Posterior vena cava (tissue), 2 donors: ENCODE measurements at places on chromosomes 12 and 14. TPM values are rescaled to one million over a fixed set of nuclear protein-coding genes. Genes with fewer than 3 reads are reported as not detected.

Gene SRRM4
- total RNA-seq = not detected

Gene PCED1B
- total RNA-seq = 5.7 TPM

Gene C12orf56
- not detected for total RNA-seq

Gene GLI1
- total RNA-seq = 0.90 TPM

Gene GPR65
- 2.4 TPM for total RNA-seq

Gene PTGDR
- 2.9 TPM for total RNA-seq

Gene LALBA
- not detected for total RNA-seq

GRCh38 chr14:24055971-24056799, 4.4 kb downstream of the CARMIL3 start:
- DNase-seq = peak; percentile 77

DNA sequence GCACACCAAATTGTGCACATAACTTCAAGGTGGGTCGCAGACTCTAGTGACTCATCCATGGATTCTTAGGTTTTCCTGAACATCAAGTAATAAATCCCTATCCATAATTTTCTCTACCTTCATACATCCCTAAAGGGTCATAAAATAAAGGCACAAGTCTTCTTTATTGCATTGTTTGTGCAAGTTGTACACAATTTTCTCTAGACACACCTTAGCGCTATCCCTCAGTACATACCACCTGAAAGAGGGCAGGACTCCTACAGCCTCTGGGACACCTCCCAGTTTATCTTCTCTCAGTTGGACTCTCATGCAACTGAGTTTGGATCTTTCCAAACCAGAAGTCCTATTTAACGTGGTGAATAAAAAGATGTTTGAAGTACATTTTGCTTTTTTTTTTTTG, 168.5 kb upstream of the BMP4 start:
- no peak for DNase-seq

GRCh38 chr12:119249383-119250155, 70.8 kb downstream of the HSPB8 start:
- DNase-seq = no peak

GRCh38 chr14:64234877-64235651, 59.1 kb downstream of the ESR2 start:
- DNase-seq = no peak

DNA sequence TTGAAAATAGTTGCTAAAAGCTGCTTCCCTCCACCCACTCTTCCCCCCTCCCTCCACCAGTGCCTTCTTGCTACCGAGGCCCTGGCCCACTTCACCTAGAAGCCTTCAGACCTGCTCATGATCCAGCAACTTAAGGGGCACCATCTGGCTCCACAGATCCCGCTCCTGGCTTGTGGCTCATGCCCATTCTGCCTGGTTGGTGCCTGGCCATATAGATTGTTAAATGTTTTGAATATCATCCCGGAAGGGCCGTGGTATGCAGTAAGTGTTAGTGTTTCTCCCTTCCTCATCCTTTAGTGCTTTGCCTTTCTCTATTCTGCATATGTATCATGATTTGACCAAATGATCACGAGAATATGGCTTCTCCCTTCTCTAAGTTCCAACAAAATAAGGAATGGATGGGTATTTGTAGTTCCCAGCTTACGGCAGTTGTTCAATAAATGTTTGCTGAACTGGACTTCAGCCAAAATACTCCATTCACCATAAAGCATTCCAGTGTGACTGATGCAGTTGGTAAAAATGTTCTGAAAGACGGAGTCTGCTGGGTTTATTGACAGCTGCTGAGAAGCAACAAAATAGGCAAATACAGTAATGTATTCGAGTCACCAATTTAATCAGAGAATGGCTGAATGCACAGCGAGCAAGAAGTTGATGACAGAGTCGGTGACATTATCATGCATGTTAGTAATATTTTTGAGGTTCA, 30.7 kb downstream of the GRIP1 start:
- no peak for DNase-seq

GRCh38 chr12:103965590-103966504, at the start of gene TDG:
TSS of gene TDG (plus strand) at chr12:103965872. CDS start at chr12:103966038, 166 bp downstream.
- DNase-seq = peak; percentile 99

DNA sequence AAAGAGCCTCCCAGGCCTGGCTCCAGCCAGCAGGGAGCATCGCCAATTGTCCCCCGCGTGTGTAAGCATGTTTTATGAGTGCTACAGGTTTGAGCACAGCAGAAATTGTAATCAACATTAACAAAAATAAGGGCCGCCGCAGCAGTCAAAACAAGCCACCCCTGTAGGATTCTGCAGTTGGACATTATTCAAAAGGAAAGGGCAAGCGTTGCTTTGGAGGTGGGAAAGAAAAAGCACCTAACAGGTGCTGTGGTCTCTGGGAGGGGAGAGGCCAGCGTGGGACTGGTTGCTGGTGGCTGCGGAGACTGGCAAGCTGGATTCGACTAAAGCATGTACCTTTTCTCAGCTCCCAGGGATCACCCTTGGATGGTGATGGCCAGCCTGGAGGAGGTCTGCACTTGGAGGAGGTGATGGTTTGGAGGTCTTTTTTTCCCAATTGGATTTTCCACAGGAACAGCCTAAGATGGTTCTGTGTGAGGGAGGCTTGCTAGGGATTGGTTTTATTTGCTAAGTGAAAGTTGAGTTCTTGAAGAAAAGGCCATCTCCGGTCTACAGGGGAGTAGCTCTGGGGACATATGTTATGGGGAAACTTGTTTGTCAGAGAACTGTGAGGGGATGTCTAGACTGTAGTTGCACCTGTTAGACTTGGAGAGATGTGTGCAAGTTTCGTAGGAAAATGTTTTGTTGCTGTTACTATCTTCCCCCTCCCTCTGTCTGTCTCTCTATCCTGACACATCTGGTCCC, 2.0 kb downstream of the DYRK2 start:
- no peak for DNase-seq

DNA sequence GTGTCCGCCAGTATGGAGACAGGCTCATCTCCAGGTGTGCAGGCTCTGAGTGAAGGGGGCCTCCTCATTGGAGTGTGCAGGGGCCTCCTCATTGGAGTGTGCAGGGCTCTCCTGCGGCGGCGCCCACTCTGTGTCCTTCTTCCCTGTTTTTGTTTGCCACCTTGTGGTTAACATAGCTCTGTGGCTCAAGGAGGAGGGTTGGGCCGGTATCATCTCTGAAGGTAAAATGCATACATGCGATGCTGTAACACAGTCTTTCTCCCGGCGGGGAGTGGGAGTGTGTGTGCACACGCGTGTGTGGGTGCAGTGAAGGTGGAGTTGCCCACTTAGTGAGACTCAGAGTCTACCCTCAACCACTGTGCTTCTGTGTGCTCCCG, 429.4 kb downstream of the ZFP36L1 start:
- no peak for DNase-seq

DNA sequence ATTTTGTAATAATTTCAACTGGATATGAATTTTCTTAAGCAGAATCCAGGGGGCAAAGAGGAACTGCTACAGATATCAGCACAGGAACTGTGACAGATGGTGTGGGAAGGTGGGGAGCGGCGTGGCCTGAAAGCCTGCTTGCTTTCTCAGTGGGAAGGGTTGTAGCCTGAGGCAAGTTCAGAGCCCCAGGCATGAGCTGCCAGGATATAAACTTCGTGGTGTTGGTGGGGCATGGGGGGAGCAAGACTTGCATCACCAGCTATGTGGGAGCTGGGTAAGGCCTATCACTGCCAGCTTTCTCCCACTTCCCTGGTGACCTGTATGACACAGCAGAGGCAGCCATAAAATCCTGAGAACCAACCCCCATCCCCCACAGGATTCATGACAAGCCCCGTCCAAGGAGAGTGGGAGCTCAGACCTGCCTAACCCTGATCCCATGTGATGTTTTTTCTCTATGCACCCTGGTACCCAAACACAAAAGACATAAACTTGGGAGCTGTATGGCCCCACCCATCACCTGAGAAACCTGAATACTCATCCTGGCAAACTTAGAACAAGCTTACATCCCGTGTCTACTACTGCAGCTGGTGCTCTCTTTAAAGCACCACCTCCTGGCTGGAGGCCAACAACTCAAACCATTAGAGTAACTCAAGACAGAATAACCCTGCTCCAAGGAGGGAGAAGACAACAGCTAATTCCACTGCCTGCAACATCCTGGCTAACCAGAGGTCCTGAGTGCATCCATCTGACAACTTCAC, 16.5 kb downstream of the CLEC1A start:
- DNase-seq = no peak

DNA sequence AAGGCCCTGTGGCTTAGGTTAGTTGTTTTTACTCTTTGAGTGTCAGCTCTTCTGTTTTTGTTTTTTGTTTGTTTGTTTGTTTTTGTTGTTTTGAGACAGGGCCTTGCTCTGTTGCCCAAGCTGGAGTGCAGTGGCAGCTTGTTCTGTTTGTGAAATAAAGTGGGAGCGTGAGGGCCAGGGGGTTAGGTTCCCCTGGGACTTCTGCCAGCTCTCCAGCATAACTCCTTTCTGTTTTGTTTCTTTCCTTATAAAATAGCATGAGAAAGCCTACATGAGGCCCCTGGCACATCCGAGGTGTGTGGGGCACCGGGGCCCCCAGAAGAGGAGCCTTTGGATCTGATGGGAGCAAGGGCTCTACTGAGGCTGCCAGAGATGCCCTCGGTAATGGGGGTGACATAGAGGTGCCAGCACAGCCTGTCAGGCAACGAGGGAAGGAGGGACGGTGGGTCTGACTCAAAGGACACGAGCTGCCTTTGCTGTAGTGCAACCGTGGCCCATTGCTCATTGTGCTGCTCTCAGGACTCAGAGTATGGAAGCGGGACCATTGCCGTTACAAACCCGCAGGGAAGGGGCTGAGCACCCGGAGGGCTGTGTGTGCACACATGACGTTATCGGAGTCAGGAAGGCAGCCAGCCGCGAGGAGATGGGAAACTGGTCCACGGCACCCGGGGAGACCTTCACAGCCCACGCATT, 9.1 kb upstream of the SERPINA11 start:
- no peak for DNase-seq

DNA sequence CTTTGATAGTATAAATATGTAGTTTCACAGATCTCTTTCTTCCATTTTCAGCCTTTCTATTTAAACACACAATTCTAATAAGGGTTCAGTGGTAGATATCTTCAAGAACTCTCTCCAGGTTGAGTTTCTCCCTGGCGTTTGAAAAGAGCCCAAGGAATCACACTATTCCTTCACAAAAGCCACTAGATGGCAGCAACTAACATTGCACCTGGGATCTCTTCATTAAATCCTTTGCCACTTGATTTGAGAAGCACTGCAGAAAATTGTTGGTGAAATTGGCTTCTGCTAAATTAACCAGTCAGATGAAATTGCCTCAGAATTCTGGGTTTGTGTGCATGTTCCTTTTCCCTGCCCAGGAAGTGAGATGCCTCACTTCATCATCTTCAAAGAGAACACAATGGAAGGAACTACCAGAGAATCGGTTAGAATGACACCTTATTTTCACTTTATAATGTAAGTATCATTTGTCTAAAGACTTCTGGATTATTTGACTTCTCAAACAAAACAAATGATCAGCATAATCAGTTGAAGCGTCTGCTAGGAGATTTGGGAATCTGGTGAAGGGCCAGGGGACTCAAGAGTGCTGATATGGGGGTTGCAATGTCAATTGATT, 6.8 kb downstream of the CCDC198 start:
- no peak for DNase-seq

GRCh38 chr12:98730412-98730811, 85.3 kb downstream of the APAF1 start:
- no peak for DNase-seq

DNA sequence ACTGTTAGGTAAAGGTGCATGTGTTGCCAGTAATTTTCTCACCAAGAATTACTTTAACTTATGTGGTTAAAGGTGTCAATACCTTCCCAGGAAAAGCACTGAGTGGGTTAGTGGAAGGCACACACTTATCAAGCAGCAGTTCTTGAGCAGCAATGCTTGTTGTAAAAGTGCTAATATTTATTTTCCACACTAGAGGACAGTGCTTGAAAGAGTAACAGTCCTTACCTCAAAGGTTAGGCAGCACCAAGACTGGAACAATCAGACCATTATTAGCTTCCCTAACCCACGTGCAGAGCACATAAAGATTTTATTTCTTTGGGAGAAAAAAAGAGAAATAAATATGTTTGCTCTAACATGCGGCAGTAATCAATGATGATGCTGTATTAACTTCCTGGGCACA, 48.8 kb upstream of the KRR1 start:
- DNase-seq = no peak

GRCh38 chr14:30211326-30211725, 283.7 kb upstream of the PRKD1 start:
- DNase-seq = no peak
